ENCODE measurements at places on chromosomes 16 and 17.

GRCh38 chr17:57676543-57676942 is 68.6 kb downstream of the CCDC182 start:
- no peak for DNase-seq

- no peak for DNase-seq
Measured at GRCh38 chr17:57151798-57152197, 66.8 kb downstream of the AKAP1 start.

- no peak for DNase-seq
Measured at GRCh38 chr17:60832151-60832585, 154.5 kb downstream of the BCAS3 start.

DNA sequence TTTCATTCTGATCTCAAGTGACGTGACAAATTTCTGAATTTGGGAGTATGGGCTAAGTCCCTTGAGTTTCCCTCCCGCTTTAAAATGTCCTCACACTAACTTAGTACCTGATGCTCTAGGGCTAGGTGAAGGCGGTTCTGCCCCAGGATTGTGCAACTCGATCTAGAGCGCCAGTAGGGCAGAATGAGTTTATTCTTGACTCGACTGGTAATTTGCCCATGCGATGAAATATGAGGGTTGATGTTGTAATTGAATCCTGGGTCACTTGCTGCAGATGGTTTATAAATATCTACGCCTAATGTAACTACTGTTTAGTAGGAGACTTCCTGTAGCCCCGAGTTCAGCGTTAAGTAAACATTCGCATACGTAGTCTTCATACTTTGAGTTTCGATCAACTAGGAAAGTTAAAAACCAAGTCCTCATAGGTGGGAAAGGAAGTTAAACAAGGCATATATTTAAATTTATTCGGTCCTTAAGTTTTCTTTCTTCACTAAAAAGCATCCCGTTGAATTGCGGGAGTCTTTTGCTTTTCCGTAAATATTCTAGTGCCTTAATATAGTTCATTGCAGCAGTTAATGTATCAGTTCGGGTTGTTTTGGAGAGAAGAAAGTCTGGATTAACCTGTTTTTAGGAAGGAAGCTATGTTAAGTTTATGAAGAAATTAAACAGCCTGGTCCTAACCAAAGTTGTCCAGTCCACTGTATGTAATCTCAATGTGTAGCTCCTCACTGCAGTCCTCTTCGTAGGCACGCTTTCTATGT is 1.6 kb downstream of the CTCF start:
- DNase-seq: peak; percentile 88

DNA sequence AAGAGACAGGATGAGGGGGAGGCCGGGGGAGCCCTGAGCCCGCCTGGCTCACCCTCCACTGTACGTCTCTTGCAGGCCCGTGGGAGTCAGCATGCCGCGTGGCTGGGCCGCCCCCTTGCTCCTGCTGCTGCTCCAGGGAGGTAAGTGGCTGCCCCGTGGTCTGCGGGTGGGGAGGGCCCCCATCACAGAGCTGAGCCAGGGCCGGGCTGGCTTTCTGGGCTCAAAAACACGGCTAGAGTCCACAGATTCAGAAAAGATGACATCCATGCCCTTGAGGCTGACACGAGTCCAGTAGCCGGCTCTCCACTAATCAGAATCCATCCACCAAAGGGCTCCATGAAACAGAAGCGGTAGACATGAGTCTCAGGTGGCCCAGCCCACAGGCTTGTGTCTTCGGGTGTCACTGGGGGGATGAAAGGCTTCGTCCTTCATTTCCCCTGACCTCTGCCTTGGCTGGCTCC is 28.0 kb downstream of the IL21R start:
- no peak for DNase-seq

DNA sequence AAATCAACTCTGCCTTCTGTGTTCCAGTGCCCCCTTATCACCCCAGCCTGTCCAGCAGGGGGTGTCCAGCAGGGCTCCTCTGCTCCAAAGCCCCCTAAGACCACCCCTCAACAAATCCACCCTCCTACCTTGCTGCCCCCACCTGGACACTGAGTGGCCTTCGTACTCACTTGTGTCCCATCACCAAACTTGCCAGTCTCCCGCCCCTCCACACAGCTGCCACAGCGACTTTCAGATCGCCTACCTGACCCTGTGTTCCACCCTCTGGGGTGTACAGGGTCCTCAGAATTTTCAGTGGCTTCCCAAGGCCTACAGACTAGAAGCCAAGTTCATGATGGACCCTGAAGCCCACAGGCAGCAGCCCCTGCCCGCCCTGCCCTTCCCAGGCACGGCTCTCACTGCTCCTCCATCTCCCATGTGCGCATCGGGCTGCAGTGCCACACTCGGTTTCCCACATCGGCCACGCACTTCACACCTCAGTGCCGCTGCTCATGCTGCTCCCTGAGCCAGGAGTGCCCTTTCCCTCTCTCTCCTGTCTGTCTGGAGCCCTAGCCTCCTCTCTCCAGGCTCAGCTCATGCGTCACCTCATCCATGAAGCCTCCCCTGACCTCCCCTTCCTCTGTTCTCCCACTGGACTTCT is 11.8 kb downstream of the KCNH6 start:
- no peak for DNase-seq

- DNase-seq: peak; percentile 51
Measured at GRCh38 chr16:83143788-83144187, 517.0 kb downstream of the CDH13 start.

DNA sequence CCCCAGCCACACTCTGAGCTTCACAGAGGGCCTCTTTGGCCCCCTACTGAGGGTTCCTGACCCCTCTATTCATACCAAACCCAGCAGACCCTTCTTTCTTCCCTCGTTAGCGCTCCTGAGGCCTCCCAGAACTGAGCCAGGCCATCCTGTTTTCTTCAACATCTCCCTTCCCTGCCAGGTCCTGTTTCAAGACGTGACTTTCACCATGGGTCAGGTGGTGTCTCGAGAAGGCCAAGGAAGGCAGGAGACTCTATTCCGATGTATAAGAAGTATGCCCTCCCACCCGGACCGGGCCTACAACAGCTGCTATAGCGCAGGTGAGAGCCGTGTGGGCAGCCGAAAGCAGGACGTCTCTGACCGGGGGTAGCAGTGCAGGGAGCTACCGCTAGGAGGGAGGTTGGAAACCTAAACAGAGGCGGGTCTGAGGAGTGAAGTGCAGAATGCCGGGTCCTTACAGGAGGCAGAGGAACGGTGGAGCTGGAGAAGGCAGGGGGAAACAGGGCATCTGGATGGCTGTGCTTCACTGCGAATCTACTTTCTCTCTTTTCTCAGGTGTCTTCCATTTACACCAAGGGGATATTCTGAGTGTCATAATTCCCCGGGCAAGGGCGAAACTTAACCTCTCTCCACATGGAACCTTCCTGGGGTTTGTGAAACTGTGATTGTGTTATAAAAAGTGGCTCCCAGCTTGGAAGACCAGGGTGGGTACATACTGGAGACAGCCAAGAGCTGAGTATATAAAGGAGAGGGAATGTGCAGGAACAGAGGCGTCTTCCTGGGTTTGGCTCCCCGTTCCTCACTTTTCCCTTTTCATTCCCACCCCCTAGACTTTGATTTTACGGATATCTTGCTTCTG is 1.3 kb upstream of the SENP3 start:
- DNase-seq: peak; percentile 80

GRCh38 chr16:83224642-83225041 is 583.1 kb upstream of the HSBP1 start:
- DNase-seq: no peak

GRCh38 chr16:27492588-27492979 is 57.1 kb downstream of the GTF3C1 start:
- no peak for DNase-seq

DNA sequence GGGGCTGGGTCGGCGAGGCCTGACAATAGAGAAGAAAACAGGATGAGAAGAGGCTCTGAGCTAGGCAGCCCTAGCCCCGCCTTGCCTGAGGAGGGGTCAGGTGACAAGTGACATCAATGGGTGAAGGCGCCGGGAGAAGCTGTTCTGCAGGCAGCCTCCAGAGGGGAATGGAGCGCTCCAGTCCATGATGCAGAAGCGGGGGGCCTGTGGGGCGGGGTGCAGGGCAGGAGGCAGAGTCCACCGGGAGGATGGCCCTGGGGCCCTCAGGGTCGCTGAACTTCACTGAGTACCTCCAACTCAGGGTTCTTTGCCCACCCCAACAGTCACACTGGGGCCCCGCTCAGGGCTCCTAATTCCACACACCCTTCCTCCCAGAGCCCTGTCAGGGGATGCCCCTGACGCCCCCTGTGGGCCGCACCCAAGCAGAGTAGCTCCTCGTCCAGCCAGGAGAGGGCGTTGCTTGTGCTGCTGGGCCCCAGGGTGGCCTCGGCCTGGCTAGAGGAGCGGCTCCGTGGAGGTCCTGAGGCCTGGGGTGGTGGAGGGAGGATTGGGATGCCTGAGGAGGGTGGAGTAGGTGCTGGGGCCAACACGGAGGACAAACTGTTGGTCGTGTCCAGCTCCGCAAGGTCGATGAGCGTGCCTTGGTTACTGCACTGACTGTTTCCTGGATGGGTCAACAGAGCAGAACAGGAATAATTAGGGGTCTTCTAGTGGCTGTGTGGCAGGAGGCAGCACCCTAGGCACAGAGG is 20.8 kb downstream of the GGA3 start:
- peak; percentile 43 for DNase-seq

GRCh38 chr17:49708515-49709183 is 885 bp upstream of the SLC35B1 start:
- peak; percentile 74 for DNase-seq

GRCh38 chr16:24988593-24989338 is 26.4 kb downstream of the ARHGAP17 start:
- peak; percentile 85 for DNase-seq

Measured in epithelial cell of esophagus (primary cell).